ENCODE measurements at places on chromosomes 2 and 18.

GRCh38 chr2:10883801-10884478 is 27.8 kb upstream of the KCNF1 start:
- DNase-seq: no peak

- DNase-seq: no peak
These were observed 4.1 kb upstream of the CRACDL start for GRCh38 chr2:98940102-98940501.

DNA sequence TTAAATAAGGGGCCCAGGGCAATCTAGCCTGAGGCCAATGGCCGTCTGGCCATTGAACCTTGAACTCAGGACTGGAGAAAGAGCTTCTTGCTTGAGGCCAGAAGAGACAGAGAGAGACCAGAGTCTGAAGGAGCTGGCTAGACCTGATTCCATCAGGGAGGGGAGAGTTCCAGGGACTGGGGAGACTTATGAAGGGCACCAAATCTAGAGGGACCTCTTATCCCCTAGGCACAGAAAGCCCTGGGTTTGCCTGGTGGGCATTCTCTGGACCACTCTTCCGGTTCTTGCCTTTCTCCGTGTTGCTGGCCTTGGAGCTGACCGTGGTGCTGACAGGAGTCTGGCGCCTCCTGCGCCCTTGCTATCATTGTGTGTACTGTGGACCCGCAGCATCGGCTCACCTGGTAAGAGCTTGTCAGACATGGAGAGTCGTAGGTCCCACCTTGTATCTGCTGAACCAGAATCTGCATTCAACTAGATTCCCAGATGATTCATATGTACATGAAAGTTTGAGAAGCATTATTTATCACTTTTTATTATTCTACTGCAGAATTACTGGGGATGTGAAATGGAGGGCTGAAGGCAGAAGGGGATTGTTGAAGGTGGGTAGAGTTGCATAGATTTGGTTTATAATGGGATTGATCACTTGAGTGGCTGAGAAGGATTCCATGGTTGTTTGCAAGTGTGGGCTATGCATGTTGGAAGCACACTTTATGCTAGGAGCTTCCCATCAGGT is 4.3 kb upstream of the TRPM8 start:
- DNase-seq: no peak

DNA sequence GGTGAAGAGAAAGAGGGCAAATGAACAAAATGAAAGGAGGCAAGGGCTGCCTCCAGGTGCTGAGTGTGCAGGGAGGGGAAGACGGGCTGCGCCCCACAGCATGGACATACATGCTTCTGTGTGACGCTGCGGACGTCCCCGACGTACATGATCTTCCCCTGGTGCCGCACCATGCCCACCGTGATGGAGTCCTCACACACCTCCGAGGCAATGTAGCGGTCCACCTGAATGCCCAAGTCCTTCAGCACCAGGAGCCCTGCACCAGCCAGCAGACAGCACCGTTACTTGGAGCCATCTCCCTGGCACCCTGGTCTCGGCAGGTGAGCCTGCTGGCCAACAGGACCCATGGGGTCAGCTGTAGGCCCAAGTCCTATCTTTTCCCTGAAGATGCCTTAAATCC is 73.1 kb upstream of the POMC start:
- no peak for DNase-seq

DNA sequence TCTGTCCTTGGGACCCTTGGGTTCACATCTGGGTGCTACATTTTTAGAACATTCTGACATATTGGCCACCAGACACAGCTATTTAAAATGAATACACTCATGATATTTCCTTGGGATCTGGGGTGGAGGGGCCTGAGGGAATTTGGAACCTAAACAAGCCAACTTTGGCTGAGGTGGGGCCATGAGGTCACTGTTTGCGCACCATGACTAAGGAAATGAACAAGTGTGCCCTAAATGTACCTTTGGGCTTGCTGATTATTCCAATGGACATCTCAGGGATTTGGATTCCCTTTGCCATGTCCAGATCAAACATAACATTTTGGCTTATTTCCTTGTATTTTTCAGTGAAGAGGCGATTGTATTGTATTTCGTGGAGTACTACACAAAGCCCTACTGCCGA is 80.5 kb upstream of the SEC11C start:
- DNase-seq: no peak

- no peak for DNase-seq
These were observed 142.6 kb downstream of the INHBB start for GRCh38 chr2:120488531-120488930.

DNA sequence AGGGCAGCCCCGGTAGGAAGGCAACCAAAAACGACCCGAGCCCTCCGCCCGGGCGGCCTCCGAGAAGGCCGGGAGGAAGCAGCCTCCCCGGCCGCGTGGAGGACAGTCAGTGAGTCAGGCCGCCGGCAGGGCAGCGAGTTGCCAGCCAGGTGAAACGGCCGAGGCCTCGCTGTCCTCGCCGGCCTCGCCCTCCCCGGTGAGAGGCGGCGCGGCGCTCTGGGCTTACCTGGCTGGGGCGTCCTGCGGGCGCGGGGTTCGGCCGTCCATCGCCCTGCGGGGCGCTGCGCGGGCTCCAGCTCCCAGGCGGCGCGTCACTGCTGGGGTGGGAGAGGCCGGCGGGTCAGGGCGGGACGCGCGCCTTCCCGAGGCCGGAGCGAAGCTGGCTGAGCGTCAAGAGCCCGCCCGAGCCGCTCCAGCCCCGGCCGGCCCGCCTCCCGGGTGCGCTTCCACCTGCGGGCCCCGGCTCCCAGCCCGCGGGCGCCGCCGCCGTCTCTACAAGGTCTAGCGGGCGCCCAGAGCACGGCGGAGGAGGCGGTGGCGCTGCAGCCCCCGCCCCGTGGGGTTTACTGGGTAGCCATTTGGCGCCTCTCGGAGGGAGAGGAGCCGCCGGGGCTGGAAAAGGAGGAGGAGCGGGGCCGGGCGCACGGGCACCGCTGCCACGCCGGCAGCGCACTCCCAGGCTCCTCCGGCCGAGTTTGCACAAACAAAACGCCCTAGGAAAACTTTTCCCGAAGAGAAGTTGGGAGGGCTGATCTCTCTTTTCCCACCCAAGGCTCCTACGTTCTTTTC is 499 bp downstream of the COBLL1 start:
- DNase-seq: no peak

DNA sequence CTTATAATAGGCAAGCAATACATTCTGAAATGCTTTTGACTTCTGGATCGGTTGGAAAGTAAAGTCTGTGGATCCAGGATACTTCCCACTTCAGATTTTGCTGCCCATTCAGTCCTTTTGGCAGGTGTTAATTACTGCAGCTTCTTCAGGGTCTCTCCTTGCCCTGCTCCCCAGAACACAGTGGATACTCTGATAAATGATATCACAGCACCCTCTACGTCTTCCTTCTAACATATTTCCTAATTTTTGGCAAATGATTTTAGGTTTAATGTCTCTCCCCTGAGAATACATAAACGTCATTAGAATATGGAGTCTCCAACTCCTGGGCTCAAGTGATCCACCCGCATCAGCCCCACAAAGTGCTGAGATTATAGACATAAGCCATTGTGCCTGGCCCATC is 249.8 kb downstream of the NYAP2 start:
- no peak for DNase-seq

- no peak for DNase-seq
These were observed 882 bp downstream of the PLA2R1 start for GRCh38 chr2:160061533-160061932.

DNA sequence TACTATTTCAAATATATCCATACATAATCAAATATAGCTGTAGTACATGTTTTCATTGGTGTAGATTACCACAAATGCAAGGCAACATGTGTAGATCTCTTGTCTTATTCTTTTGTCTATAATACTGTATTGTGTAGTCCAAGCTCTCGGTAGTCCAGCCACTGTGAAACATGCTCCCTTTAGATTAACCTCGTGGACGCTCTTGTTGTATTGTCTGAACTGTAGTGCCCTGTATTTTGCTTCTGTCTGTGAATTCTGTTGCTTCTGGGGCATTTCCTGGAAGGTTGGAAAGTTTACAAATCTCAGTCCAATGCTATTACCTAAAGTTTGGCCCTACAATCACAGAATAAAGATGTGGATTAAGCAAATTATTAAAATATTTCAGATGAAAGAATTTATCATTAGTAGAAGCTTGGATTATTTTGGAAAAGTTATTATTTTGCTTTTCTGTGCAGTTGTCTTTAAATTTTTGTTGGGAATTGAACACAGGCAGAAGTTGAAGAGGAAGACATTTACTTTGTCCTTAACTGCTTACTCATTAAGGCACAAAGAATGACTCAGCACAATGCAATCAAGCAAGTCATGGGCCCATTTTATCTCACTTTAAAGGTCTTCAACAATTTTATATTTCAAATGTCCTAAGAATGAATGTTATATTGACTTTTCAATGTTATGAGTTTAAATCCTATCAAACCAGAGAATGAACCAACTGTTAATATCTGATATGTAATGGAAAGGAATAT is 103.4 kb upstream of the CAVIN2 start:
- DNase-seq: no peak

DNA sequence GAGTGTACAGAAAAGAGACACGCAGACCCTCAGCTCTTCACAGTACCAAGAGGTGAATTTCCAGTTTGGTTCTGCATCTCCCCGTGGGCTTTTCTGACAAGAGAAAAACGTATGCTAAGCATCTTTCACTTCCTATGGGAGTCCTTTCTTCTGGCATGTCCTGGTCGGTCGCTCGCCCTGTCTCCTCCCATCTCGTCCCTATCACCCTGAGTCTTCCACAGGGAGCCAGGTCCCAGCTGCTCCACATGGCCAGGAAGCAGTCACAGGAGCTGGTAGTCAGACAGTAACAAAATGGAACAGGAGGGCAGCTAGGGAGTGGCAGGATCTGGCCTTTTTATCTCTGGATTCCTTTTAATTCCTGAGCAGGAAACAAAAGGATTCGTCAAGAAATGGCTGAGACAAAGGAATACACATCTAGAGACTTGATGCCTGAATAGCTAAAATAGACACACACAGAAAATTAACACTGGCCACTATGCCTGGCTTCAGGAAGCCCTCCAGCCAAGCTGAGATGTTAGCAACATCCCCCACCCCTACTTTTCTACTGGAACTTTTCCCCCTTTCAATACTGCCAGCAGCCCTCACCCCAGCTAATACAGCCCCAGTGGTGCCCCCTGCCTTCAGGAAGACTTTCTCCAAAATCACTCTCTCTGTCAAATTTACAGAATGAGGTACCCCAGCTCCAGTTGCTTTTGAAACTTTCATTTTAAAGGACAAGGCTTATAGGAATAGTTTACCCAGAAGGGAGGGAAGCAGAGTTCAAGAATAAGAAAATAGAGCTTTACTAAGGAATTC is 136.1 kb downstream of the DNER start:
- no peak for DNase-seq

GRCh38 chr2:191478799-191479679 is 198.9 kb upstream of the NABP1 start:
- no peak for DNase-seq

DNA sequence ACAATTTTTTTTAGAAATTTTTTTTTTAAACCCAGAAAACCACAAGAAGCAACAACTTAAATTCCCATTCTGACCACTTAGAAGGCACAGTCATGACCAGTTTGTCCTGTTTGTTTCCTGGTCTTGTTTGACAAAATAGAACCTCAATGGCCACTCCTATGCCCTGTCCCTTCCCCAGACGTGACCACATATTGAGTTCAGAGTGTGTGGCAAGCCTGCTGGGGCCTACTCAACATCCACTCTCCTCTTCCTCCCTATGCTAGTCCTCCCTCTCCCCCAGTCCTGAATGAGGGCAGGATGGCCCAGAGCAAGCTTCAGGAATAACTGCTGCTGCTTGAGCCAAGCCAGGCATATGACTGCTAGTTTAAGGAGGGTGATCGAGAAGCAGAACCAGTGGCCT is 89.6 kb downstream of the PRELID3A start:
- DNase-seq: no peak

- DNase-seq: no peak
These were observed 148.0 kb upstream of the CYRIA start for GRCh38 chr2:16813593-16813992.

GRCh38 chr2:19769513-19769912 is 132.3 kb downstream of the TTC32 start:
- DNase-seq: no peak

DNA sequence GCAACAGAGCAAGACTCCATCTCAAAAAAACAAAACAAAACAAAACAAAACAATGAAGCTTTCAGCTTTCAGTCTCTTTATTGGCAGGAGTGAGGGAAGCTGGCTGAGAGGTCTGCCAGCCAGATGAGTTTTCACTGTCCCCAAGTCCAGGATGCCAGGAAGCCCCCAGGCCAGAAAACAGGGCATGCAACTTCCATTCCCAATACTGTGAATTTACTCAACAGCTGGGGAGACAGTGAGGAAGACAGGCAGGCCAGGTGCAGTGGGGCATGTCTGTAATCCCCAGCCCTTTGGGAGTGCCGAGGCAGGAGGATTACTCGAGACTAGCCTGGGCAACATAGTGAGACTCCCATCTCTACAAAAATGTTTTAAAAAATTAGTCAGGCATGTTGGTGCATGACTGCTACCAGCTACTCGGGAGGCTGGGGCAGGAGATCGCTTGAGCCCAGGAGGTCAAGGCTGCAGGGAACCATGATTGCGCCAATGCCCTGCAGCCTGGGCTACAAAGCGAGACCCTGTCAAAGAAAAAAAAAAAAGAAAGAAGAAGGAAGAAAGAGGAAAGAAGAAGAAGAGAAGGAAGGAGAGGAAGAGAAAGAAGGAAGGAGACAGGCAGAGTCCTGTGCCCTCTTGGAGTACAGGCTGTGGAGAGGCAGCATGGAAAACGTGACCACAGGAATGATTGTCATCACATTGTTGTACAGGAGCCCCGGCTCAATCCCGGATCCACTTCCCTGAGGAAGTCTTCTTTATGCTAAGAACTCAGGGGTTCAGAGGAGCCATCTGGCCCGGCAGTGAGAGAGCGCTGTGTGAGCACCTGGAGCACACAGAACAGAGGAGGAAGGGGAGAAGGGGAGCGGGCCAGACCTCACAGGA is 29.2 kb upstream of the POMC start:
- DNase-seq: no peak

DNA sequence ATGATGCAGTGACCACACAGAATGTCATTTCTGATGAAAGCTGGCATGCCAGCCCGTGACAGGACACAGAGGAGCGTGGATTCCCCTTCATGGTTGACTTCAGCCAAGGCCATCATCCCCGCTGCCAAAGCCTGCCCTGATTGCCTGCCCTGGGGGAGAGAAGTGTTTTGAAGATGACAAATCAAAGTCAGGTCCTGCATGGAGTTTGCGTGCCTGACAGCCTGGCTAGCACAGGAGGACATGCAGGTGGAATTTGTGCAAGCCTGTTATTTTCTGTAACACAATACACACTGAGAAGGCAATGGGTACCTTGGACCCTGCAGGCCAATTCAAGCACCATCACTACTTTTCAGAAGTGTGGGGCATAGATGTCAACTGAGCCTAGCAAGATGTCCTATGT is 5.4 kb upstream of the IL1R2 start:
- DNase-seq: no peak

- no peak for DNase-seq
These were observed 30.5 kb downstream of the DNMT3A start for GRCh38 chr2:25310965-25311864.

- no peak for DNase-seq
These were observed 32.2 kb upstream of the SLC14A1 start for GRCh38 chr18:45691816-45692179.

GRCh38 chr18:7096838-7097237 is 20.8 kb downstream of the LAMA1 start:
- DNase-seq: no peak

- DNase-seq: no peak
These were observed 470.9 kb downstream of the ARHGAP15 start for GRCh38 chr2:143600116-143600515.
